ENCODE measurements at places on chromosomes 7 and 10.

GRCh38 chr10:1401071-1401965 is 336.0 kb downstream of the ADARB2 start:
- no peak for DNase-seq

- DNase-seq: no peak
These were observed 288.8 kb downstream of the CAMK1D start for GRCh38 chr10:12638103-12638502.

DNA sequence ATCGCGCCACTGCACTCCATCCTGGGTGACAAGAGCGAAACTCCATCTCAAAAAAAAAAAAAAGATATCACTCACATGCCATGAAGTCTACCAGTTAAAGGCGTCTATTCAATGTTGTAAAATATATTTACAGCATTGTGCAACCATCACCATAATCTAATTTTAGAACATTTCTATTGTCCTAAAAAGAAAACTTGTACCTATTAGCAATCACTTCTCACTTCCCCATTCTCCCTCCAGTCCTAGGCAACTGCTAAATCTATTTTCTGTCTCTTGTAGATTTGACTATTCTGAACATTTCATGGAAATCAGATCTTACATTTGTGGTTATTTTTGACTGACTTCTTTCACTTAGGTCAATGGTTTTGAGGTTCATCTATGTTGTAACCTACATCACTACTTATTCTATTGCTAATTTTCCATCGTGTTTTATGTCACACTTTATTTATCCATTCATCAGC is 25.2 kb upstream of the OTUD1 start:
- DNase-seq: no peak

DNA sequence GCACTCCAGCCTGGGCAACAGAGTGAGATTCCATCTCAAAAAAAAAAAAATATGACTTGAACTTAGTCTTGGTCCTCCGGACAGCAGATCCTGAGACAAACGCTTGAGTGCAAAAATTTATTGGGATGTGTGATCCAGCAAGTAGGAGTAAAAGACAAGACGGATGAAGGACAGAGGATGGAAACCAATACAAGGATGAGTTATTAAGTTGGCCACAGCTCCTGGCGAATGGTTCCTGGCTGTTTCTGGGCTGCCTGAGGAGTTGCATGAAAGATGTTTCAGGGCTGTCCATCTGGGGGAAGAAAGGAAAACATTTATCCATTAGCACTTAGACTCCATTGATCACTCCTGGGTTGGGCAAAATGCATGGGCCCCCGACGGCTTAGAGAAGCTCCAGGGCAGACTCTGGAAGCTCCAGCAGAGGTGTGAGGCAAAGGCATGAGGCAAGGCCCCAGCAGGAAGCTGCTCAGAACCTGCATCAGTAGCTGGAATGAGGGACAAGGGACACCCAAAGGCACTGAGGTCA is 98.3 kb upstream of the ZNF438 start:
- DNase-seq: no peak

Measured in stimulated activated CD8-positive, alpha-beta memory T cell treated with anti-CD3 and anti-CD28 coated beads, Interleukin-4, amount 100 ng/mL, for 1 hour (primary cell).